Kidney (tissue), 22 donors: ENCODE measurements at places on chromosomes 1 and 21.
A peak's percentile ranks its signal among the peaks of the same experiment; 100 is the strongest.

DNA sequence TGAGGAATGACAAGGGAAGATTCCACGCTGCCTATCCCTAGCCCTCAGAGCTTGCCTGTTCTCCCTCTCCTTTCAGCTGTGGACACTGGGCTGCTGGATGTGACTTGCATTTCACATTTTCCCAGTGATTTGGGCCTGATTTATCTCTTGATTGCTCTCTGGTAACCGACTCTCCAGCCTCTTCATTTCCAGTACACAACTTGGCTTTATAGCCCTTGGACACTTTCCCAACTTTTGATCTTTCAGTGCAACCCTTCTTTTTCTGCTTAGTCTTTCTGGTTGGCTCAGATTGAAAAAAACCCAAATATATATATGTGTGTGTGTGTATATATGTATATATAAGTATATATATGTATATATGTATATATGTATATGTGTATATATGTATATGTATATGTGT is 138.3 kb downstream of the RYR2 start:
- no peak for DNase-seq

GRCh38 chr1:74324684-74325448 is 89.7 kb downstream of the TNNI3K start:
- no peak for DNase-seq

DNA sequence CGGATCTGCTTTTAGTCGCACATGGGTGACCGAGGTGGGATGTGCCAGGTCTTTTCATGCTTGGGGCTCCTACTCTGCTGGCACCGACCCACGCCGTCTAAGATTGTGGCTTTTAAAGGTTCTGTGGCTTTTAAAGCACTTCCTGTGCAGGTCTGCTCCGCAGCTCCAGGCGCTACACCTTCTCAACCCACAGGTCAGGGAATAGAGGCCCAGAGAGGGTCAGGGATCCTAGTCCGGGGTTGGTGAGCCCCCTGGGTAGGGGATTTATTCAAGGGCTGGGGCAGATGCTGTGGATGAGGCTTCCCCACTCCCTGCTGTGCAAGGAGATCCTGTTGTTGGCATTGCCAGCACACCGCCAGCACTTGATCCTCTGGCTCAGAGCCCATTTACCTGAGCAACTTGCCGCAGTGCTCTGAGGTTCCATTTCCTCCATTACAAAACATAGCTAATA is 212.8 kb upstream of the RAB4A start:
- DNase-seq, result no peak

GRCh38 chr21:33668180-33668579 is 25.9 kb downstream of the ITSN1 start:
- no peak for DNase-seq

DNA sequence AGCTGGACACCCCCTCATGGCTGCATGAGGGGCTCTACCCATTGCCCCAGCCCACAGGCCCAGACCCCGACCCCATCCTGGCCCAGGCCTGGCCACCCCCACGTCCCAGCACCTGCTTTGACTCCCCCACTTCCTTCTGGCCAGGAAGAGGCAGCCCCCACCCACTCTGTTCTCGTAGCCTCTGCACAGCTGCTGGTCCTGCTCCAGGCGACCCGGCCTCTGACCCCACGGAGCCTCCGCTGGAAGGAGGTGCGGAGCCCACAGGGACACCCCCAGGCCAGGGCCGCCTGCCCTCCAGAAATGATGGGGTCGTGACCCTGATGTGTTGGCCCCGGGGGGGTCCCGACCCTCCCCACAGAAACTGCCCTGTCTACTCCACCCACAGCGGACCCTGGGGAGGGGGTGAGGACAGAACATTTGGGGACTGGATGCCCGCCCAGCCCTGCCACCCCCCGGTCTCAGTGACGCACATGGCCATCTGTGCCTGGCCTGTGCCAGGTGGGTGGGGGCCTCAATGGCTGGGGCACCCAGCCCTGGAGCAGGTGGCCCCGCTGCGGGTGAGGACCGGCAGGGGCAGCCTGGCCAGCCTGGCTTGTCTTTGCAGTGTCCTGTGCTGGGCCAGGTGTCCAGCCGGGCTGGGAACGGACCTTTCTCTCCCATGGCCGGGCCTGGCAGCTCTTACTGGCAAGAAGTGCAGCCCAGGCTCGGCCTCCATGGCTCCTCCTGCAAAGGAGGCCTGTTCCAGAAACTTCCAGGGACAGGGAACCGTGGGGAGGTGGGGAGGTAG is 78.6 kb downstream of the MORN1 start:
- no peak for DNase-seq

DNA sequence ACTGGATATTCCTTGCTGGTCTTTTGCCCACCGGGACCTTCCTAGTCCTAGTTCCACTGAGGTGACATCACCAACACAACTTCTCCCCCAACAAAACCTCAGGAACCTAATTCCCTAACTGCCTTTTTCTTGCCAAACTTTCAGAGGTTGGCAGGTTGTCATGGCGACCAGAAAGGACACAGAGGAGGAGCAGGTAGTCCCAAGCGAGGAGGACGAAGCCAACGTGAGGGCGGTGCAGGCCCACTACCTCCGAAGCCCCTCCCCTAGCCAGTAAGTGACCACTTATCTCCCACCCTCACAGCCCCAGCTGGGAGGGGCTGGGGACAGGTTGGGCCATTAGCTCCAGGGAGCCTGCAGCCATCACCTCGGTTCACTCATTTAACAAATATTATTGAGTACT is 815 bp downstream of the STYXL2 start:
- DNase-seq, result no peak

GRCh38 chr1:64302971-64303370 is 99.5 kb downstream of the UBE2U start:
- DNase-seq, result no peak

DNA sequence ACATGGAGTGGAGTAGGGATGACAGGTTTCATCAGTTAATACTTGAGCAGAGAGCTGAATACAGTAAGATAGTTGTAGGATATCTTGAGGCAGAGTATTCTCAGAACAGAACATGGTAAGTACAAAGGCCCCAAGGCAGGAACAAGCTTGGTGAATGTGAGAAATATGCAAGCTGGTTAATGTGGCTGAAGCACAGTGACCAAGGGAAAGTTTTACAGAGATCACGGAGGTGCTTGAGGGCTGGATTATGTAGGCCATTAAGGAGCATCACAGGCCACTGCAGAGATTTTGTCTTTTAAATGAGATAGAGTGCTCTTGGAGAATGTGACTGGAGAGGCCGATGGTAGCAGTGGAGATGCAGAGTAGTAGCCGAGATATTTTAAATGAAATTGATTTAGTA is 54.0 kb upstream of the BOLA1 start:
- no peak for DNase-seq

DNA sequence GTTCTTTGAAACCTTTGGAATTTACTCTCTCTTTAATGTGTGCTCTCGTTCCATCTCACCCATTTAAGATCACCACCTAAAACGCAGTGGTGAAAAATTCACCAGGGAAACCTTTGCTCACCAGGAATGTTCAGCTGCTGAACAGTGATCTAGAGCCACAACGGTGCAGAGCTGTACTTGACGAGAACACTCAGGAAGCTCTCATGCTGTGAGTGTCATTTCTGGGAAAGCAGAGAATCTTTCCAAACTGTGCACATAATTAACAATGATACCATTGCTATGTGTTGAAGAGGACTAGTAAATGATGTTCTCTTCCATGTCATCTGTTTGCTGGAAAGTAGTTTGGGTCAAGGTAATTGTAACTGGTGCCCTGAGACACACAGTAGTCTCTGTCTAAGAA is 117.1 kb downstream of the ZZZ3 start:
- no peak for DNase-seq

GRCh38 chr1:159957824-159958268 is 3.8 kb upstream of the SLAMF9 start:
- DNase-seq, result no peak

DNA sequence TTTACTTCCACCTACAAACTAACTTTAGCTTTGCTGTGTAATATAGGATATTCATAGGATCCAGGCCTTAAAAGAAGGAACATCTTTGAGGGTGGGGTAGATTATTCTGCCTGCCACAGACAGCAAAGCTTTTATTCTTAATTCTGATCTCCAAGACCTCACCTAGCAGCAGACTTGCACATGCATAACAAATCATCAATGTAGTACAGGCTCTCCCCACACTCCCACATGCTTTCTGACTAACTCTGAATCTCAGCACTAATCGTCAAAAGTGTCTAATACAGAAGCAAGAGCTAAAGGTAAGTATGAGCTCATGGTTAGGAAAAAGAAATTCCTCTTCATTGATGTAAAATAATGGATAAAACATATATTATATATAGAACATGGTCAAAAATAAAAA is 1468.5 kb upstream of the B3GALT2 start:
- DNase-seq, result no peak

- DNase-seq, result no peak
These were observed 109.7 kb downstream of the PPIAL4G start for GRCh38 chr1:148373192-148373925.

DNA sequence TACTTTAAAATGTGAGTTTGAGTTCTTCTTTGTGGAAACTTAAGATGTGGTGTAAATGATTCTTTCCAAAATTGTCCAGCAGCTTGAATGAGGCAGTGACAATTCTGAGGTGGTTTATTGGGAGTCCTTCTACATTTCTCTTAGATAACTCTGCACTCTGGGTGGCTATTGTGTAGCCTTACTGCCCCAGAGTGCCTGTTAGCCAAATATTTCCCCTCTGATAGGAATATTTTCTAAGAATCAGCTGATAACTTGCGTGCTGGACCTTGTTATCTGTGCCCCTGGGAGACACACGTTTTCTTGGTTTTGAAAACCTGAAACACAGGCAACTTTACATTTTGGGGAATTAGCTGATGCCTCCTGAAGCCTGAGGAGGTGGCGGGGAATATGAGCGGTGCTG is 91.6 kb downstream of the CD247 start:
- DNase-seq, result no peak

GRCh38 chr1:50179639-50180038 is 70.9 kb downstream of the ELAVL4 start:
- DNase-seq, result peak; percentile 46

DNA sequence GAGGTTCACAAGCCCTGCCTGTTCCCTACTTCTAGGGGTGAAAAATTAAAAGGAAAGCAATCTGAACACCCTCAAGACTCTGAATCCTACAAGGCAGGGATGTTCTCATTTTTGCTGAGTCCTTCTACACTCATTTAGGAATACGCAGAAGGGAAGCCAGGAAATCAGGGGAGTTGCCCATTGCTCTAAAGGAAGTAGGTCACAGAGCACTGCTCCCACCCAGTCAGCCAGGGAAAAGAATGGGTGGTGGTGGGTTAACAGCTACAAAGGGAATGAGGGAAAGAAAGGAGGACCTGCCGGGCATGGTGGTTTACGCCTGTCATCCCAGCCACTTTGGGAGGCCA is 2.4 kb upstream of the CTTNBP2NL start:
- no peak for DNase-seq

GRCh38 chr1:180973369-180973768 is 49.3 kb downstream of the STX6 start:
- no peak for DNase-seq

- no peak for DNase-seq
These were observed 27.6 kb downstream of the CYP2J2 start for GRCh38 chr1:59898927-59899326.

DNA sequence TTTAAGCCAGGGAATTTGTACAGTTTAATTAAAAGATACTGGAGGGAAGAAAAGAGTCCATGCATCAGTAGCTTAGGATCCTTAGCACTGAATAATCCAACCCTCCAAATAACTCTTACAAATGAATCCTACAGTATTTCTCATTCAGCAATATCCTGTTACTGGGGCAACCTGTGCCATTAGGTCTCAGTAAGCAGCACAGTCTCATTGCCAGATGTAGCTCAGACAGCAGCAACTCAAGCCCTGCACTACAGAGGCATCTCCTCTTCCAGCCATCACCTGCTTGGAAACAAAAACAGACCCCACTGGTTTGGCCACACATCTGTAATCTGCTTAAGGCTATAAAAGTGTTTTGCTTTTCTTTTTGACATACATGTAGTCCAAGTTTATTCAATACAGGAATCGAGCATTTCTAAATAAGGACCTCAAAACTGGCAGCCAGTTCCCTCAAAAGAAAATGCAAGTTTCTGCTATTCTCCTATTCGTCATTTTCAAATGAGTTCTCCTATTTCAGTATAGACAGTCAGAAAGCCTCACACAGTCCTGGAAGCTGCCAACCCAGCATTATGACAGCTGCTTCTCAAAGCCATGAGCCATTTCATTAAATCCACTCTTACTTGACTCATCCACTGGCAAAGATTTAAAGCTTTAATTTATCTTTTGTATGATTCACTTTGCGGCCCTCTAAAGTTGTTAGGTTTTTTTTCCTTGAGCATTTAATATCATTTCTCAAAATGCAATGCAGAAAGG is 129.0 kb downstream of the APP start:
- no peak for DNase-seq

GRCh38 chr1:230976825-230977747 is 1.6 kb downstream of the TTC13 start:
- DNase-seq, result no peak
